OCI-LY7 (cell line): ENCODE measurements at places on chromosomes 2 and 18. TPM values are rescaled to one million over a fixed set of nuclear protein-coding genes. Genes with fewer than 3 reads are reported as not detected.

ADAM17 gene
- 83.3 and 83.9 TPM in 2 replicates for total RNA-seq

CPO gene
- total RNA-seq = not detected in 2 replicates

TUBB6 gene
- not detected in 2 replicates for total RNA-seq

RPL37A gene
- total RNA-seq = 3,282 and 3,500 TPM in 2 replicates

CYS1 gene
- 0.17 and 0.68 TPM in 2 replicates for total RNA-seq

ADD2 gene
- not detected in 2 replicates for total RNA-seq

ANKRD30BL gene
- total RNA-seq = 0.79 TPM in 1 of 2 replicates, not detected in the other

ELOA2 gene
- not detected in 2 replicates for total RNA-seq

LRP1B gene
- total RNA-seq = not detected in 2 replicates

PRKAG3 gene
- not detected in 2 replicates for total RNA-seq

ACKR3 gene
- total RNA-seq = 0.33 and 0.46 TPM in 2 replicates

TIGD1 gene
- total RNA-seq = 18.5 and 21.1 TPM in 2 replicates

SERPINB4 gene
- not detected in 2 replicates for total RNA-seq

LYG2 gene
- not detected in 2 replicates for total RNA-seq

SNTG2 gene
- not detected in 2 replicates for total RNA-seq

TIMM21 gene
- 20.7 and 25.2 TPM in 2 replicates for total RNA-seq

TMEM150A gene
- total RNA-seq = 0.74 and 1.1 TPM in 2 replicates

ESPNL gene
- total RNA-seq = 3.4 and 5.0 TPM in 2 replicates

KCNJ3 gene
- not detected in 2 replicates for total RNA-seq

B3GNT7 gene
- 7.4 and 8.7 TPM in 2 replicates for total RNA-seq

ALK gene
- not detected in 2 replicates for total RNA-seq

GAD1 gene
- not detected in 2 replicates for total RNA-seq

ABI2 gene
- 64.6 and 71.5 TPM in 2 replicates for total RNA-seq

SYT4 gene
- not detected in 2 replicates for total RNA-seq

OSBPL6 gene
- not detected in 2 replicates for total RNA-seq

ZC3H6 gene
- total RNA-seq = 16.5 and 17.3 TPM in 2 replicates

DYTN gene
- not detected in 2 replicates for total RNA-seq

FIGN gene
- total RNA-seq = not detected in 2 replicates

HAAO gene
- total RNA-seq = not detected in 2 replicates

HOXD12 gene
- total RNA-seq = 0.25 TPM in 1 of 2 replicates, not detected in the other

STAT4 gene
- not detected in 2 replicates for total RNA-seq

GAREM2 gene
- 0.11 TPM in 1 of 2 replicates, not detected in the other for total RNA-seq
